ENCODE measurements at places on chromosomes 16 and 17.

- peak; percentile 64 for DNase-seq
Measured at GRCh38 chr16:11050944-11051343, 106.6 kb downstream of the CLEC16A start.

- no peak for DNase-seq
Measured at GRCh38 chr16:11916524-11917285, 949 bp upstream of the GSPT1 start.

DNA sequence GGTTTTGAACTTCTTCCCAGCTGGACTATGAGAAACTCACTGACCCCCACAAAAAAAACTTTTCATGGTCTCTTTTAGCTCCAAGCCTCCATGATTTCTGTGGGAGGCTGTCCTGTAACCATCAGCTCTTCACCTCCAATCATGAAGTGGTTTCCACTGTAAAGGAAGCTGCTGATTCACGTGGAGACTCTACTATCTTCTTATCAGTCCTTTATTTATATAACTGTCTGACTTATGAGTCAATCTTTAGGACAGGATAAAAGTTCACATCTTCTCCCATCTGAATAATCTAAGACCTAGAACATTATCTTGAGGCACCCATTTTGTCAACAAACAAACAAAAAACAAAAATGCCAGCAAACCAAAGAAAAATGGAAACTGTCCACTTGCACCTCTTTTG is 409.9 kb downstream of the SLC39A11 start:
- no peak for DNase-seq

- no peak for DNase-seq
Measured at GRCh38 chr16:10966129-10966528, 21.8 kb downstream of the CLEC16A start.

GRCh38 chr17:73455050-73455687 is 143.4 kb upstream of the CDC42EP4 start:
- no peak for DNase-seq

- no peak for DNase-seq
Measured at GRCh38 chr17:28763137-28763799, 19.5 kb downstream of the TRAF4 start.

DNA sequence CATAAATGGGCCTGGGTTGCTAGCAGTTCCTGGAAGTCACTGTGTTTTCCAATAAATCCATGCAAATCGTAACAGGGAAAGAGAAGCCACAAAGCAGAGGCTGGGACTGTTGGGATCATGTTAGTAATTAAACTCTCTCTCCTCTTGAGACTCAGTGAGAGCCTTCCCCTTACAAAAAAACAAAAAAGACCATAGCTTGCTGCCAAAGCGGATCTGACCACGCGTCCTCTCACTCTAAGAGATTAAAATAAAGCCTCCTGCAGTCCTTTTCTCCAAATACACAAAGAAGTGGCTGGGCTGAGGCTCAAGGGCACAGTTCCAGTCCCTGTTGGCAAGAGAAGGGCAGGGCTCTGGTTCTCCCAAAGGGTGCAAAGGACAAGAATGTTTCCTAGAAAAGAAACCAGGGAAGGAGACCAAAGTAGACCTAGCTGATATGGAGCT is 38.5 kb downstream of the PIGL start:
- no peak for DNase-seq

GRCh38 chr17:50634224-50634914 is at the start of gene ABCC3:
Gene ABCC3 (plus strand): TSS chr17:50634881. CDS start chr17:50634937, 56 bp downstream.
- DNase-seq = no peak

DNA sequence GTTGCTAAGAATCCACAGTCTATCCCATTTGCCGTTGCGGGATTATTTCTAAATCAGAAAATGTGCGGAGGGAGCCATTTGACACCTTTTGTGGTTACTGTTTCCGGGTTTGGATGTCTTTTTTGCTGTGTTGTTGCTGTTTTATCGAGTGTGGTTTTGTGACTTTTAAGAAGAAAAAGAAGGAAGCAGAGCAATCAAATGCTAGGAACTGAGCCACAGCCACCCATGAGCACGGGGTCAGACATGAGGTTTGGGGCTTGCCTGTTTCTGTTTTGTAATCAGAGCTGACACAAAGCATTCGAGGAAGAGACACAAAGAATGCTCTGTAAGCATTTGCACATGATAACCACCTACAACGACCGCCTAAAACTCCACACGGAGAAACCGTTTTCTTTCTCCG is 53.1 kb upstream of the CHMP6 start:
- DNase-seq = peak; percentile 21

- no peak for DNase-seq
Measured at GRCh38 chr16:3948378-3948995, 68.0 kb upstream of the CREBBP start.

- DNase-seq = no peak
Measured at GRCh38 chr17:2862197-2862596, 66.0 kb downstream of the RAP1GAP2 start.

DNA sequence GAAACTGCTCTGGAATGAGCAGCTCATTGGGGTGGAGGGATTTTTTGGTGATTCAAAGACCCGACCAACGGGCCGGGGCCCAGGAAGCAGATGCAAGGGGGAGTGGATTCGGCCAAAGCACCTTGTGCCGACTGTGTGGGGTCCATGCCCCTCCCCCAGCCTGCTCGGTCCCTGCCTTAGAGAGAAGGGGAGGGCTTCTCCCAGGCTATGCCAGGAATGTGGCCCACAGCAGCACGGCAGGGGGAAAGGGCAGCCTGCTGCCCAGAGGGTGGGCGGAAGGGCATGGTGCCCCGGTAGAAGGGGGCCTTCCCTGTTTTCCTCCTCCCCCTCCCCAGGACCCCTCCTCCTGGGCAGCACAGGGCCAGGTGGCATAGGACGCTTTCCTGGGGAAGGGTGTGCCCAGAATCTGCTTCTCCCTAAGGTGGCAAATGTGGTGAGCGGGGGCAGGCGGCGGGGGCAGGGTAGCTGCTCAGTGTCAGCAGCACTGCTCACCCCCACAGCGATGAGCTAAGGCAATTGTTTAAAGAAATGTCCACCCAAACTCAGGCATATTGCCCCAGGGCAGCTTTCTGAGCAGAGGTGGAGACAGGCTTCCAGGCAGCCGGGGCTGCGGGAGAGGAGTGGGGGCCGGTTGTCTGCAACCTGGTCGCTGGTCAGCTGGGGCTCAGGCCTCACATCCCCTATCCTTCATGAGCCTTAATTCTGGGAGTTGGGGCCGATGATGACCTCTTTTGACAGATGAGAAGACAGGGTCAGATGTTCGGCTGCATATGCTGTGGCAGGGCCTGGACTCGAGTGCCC is 33.9 kb upstream of the MLKL start:
- DNase-seq = no peak

- no peak for DNase-seq
Measured at GRCh38 chr16:57619606-57620334, 8.7 kb upstream of the ADGRG1 start.

DNA sequence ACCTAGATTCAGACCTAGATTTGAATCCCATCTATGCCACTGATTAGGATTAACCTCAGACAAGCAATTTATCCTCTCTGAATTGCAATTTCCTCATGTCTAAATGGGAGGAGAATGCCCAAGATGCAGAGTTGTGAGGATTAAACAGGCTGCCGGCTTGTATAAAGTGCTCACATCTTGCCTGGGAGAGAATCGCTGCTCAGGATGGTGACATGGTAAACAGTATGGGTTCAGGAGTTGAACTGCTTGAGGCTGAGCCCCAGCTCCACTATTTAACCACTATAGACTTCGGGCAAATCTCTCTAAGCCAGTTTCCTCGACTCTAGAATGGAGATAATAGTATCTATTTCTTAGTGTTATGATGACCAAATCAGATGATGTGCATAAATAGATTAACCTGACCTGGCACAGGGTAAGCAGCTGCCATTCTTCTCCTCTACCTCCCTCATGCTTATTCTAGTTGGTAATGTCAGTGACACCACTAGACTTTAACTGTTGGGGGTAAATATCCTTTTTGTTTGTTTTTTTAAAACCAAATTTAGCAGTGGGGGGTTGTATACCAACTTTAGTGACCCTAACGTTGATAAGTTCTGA is 732 bp upstream of the RPL27 start:
- DNase-seq = no peak

Data from HL-60 (cell line).